ENCODE measurements at places on chromosomes 11 and 22.

- DNase-seq = no peak
Observed at GRCh38 chr11:30936491-30936890, 350.3 kb upstream of the MPPED2 start.

- no peak for DNase-seq
Observed at GRCh38 chr11:15011776-15012345, 39.7 kb upstream of the CALCA start.

DNA sequence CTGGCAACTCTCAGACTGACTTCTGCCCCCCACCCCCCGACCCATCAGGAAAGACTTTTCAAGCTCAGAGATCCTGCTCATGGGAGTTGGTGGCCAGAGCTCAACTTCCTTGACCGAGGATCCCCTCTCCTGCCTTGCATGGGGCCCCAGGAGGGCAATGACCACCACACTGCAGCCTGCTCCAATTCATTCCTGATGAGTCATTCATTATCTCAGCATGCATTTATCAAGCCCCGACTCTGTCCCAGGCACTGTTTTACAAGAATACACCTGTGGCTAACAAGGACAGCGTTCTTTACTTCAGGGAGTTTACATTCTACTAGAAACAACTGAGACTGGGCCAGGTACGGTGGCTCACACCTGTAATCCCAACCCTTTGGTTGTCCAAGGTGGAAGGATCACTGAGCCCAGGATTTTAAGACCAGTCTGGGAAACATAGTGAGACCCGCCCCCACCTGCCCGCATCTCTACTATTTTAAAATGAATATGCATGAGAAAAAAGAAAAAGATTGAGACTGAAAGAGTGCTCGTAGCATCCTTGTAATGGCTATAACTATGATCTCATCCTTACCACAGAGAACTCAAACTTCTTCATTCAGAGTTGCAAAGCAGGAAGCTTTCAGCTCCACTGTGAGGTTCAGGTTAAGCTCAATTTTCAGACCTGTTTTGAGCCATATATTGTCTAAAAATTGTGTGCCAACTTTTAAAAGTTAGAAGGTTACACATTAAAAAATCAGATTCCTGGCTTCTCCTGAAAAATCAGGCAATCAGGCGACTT, 60.4 kb downstream of the FEZ1 start:
- DNase-seq = no peak

DNA sequence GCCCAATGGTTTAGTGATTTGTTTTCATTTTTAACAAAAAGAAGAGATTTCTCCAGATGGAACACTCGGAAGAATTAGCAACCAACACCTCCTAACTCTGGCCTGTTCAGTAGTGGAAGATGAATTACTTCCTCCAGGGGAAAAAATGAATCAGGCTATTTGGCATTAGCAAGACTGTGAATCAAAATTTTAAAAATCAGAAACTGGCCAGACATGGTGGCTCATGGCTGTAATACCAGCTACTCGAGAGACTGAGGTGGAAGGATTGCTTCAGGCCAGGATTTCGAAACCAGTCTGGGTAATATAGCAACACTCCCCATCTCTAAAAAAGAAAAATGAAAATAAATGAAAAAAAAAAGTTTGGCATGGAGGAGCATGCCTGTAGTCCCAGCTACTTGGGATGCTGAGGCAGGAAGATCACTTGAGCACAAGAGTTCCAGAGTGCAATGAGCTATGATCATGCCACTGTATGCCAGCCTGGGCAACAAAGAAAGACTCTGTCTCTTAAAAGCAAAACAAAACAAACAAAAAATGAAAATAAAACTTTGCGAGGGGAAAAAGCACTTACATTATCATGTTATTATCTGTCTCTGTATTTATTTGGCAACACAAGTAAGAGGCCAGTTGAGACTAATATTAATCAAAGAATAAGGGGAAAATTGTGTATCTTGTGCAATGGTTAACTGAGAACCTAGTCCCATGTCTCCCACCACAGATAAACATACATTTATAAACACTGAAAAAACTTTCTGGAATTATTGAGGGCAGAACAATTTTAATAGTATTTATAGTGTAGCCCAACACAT, 796.3 kb upstream of the ANO3 start:
- no peak for DNase-seq

DNA sequence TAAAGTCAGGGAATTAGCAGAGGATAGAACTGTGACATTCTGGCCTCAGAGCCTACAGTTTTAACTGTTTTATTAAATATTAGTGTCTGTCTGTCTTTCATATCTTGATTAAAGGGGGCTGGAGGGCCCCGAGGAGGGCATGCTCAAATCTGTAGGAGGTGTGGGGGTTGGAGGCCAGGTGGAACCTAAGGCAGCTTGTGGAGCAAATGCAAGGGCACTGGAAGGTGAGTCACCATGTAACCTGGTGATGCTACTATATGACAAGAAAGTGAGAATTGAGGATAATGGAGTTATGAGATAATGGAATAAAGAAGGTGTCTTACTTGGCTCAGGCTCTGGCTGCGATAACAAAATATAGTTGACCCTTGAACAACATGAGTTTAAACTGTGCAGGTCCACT, 27.3 kb upstream of the TMEM86A start:
- DNase-seq = no peak

DNA sequence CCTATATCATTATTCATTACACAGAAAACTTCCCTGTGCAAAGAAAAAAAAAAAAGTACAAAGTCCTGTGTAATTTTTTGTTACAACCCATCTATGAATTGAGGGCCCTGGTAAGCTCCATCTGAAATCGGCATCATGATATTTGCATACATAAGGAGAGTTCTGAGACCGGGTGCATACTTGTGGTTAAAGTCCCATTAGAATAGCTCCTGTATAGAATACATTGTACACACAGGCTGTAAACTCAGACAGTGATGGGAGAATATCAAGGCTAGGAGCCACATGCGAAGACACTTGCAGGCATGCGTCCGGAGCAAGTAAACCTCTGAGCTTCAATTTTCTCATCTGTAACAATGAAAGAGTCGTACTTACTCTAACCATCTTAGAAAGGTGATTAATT, 353.2 kb downstream of the ETS1 start:
- DNase-seq = no peak

DNA sequence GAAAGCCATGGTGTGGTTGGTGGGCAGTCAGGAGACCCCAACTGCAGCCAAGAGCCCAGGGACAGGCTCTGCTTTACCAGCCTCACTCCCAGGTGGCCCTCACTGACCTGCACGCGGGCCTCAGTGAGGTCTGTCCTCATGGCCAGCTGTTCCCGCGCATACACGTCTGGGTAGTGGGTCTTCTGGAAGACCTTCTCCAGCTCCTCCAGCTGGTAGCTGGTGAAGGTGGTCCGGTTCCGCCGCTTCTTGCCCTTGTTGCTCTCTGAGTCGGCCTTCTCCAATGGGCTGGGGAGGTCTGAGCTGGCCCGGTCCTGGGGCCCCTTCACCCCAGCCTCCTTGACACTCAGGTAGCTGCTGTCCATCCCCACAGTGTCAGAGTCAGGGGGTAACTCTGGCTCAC, 34.7 kb downstream of the ALX4 start:
- no peak for DNase-seq

GRCh38 chr11:46731545-46731944, 12.5 kb downstream of the F2 start:
- DNase-seq = no peak

- DNase-seq = no peak
Observed at GRCh38 chr11:62665599-62666258, 617 bp downstream of the CSKMT start.

DNA sequence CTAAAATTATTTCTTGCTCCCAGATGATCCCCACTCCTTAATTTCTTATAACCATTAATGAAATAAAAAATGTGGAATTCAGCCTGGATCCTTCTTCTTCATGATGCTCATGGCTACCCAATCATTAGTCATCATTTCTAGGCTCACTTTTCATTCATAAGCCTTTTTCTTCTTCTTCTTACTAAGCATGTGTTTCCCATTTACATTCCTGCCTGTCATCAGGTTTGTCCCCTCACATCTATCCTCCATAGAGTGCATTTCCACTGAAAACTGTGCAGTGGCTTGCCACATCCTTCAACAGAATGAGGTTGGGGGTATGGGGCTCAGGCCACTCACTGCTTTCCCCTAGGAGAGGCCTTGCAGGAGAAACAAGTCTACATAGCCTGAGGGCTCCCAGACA, 35.8 kb upstream of the NTM start:
- DNase-seq = no peak

DNA sequence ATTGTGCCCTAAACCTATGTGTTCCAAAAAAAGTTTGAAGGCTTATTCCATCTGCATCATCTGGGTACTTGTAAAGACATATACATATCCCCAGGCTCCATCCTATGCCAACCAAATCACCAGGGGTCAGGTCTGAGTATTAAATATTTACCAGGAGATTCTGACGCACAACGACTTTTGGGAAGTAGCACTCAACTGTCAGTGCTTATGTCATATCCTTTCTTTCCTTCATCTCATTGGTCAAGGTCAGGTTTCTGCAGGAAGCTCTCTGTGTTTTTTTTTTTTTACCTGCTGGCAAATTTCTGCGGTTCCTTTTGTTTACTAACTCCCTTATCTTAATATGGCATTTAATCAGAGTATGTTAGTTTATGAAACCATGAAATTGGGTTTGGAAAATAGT, 22.5 kb upstream of the CYP2R1 start:
- DNase-seq = no peak

DNA sequence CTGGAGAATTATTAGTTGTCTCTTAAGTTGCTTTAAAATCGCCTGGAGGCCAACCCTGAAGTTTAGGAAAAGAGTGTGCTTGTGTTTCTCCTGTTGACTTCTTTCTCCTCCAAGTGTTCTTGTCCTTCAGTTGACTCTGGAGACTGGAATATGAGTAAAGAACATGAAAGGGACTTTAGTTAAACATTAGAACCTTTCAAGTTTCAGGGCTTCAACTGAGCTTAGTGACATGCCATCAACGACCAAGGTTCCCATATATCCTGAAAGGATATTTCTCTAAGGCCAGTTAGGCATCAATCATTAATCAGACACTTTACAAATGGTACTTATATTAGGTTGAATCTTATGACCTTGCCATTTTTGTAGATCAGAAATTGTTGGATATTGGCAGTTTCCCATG, 70.0 kb downstream of the ZNRF3 start:
- DNase-seq = no peak

DNA sequence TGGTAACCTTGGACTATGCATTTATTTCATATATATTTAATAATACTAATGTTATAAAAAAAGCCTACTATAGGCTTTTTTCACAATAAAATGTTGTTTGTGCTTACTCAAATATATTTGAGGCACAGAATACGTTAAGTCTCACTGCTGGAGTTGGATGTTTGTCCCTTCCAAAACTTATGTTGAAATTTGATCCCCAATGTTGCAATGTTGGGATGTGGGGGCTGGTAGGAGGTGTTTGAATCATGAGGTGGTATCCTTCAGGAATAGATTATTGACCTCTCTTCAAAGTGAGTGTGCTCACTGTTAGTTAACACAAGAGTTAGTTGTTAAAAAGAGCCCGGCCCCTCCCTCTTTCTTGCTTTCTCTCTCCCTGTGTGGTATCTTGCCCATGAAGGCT, 1295.9 kb downstream of the JRKL start:
- DNase-seq = no peak

DNA sequence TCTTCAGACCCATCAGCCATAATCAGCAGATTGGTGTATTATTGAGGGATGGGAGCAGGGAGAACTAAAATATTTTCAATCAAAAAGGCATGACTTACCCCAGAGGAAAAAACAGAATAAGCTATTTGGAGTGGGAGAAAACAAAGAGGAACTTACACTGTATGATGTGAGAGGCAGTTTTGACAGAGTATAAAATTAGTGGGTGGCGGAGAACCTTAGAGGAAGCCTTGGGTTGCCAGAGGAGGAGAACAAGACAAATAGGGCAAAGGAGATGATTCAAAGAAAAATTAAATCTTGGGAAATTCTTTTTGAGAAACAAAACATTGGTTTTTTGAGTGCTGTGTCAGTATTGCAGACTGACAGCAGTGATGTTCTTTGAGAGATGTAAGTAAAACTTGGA, 285.0 kb downstream of the C11orf87 start:
- no peak for DNase-seq

GRCh38 chr11:1062075-1062820, 12.4 kb upstream of the MUC2 start:
- no peak for DNase-seq

GRCh38 chr11:77081381-77081851, 14.6 kb downstream of the CAPN5 start:
- no peak for DNase-seq

DNA sequence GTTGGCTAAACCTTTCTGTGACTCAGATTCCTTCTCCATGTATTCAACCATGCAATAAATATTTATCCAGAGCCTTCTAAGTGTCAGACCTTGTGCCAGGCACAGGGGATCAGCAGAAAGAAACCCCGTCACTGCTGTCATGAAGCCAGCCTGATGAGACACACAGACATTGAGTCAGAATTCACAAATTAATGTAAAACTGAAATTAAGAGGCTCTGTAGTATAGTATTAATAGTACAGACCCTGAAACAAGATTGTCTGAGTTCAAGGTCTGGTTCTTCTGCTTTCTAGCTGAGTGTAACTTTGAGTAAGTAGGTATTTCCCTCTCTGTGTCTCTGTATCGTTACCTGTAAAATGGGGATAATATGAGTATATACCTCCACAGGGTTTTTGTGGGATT, 46.9 kb downstream of the ME3 start:
- DNase-seq = no peak

DNA sequence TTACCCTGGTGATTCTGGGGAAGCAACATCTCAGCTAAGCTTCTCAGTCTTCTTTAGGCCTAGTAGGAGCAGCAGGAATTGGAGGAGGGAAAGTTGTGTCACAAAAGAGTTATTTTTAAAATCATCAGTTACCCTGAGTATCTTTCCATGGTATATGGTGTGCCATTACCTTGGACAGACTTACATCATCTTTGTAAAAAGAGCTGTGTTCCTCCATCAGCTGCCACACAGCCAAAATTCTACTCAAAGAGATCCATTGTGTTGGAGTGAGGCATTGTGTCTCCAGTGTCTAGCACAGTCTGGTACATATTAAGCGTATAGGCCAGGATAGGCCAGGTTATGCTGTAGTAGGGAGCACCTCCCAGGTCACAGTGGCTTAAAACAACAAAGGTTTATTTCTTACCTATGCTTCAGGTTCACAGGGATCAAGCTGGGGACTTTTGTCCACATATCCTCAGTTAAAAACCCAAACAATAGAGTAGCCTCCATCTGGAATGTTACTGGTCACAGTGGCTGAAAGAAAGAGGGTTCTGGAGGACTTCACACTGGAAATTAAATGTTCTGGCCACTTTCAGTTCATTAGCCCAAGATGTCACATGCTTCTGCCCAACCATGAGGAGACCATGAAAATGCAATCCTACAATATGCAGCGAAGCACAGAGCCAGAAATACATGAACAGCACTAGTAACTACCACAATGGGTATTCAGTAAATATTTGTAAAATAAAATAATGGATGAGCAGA, 9.9 kb upstream of the TMPRSS5 start:
- DNase-seq = no peak

- DNase-seq = no peak
Observed at GRCh38 chr11:73429121-73429750, 53.0 kb downstream of the RELT start.

GRCh38 chr22:48954781-48955311, 872.8 kb downstream of the BRD1 start:
- no peak for DNase-seq

Data from HuH-7 (cell line).